ENCODE measurements at places on chromosomes 5 and 9.
A peak's percentile ranks its signal among the peaks of the same experiment; 100 is the strongest.

- DNase-seq = no peak
Observed at GRCh38 chr5:61951295-61951694, 354.7 kb upstream of the KIF2A start.

- peak; percentile 96 for DNase-seq
Observed at GRCh38 chr9:88651682-88652633, 117.0 kb downstream of the NXNL2 start.

DNA sequence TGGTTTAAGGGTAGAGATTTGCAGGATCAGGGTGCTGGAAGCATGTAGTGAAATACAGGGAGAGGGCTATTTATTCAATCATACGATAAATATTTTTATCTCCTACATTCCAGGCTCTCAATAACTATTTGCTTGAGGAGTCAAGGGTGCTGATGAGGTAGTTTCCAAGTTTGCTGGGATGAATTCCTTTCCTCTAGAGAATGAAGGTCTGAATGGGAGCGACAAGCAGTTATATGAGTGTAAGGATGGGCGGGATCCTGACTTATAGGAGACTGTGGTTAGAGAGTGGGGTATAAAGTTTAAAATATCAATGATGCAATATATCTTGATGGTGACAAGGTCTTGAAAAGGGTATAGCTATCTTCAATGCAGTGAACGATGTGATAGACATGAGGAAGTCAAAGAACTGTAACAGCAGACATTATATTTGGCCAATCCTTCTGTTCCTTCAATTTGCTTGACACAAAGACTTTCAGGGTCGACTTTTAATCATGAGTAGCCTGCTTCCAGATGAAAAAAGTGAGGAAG lies 201.1 kb upstream of the HAPLN1 start:
- peak; percentile 83 for DNase-seq

DNA sequence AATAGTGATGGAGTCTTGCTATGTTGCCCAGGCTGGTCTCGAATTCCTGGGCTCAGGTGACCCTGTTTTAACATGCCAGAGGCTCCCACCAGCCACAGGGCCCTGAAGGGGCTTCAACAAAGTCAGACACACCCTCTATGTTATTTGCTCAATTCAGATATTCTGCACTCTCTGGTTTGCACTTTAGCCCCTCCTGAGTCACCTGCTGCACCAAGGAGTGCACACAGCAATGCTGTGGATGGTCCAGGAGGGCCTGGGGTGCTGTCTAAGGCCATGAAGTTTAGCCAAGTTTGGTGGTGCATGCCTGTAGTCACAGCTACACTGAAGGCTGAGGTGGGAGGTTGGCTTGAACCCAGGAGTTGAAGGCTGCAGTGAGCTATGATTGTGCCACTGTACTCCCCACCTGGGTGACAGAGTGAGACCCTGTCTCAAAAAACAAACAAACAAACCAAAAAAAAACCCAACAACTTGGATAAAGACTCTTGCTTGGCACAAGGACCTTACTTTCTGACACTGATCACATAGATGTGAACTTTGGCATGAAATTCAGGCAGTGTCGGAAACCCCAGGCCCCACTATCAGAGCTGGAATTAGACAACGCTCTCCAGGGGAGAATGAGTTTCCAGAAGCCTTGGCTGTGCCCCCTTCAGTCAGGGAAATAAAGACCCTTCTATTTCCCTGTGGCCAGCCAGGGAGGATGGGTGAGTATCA lies 39.7 kb upstream of the CDKN2AIPNL start:
- DNase-seq = no peak

DNA sequence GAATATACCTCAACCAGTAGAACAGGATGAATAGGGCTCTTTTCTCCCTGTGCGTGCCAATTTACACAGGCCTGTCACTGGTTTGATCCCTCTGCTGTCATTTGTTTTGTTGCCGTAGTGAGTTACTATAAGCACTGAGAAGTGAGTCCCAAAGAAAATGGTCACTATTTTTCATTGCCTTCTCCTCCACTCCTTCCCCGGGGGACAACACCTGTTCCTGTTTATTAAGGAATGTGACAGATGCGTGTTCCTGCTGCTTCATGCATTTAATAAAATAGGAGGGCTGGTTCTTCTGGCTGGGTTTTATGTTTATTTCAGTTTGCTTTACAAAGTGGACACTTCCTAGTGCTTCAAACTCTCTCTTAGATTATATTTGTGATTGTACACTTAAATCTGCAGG lies 6.4 kb downstream of the THBS4 start:
- DNase-seq = no peak

- DNase-seq = no peak
Observed at GRCh38 chr5:78483809-78484521, 123.5 kb downstream of the SCAMP1 start.

DNA sequence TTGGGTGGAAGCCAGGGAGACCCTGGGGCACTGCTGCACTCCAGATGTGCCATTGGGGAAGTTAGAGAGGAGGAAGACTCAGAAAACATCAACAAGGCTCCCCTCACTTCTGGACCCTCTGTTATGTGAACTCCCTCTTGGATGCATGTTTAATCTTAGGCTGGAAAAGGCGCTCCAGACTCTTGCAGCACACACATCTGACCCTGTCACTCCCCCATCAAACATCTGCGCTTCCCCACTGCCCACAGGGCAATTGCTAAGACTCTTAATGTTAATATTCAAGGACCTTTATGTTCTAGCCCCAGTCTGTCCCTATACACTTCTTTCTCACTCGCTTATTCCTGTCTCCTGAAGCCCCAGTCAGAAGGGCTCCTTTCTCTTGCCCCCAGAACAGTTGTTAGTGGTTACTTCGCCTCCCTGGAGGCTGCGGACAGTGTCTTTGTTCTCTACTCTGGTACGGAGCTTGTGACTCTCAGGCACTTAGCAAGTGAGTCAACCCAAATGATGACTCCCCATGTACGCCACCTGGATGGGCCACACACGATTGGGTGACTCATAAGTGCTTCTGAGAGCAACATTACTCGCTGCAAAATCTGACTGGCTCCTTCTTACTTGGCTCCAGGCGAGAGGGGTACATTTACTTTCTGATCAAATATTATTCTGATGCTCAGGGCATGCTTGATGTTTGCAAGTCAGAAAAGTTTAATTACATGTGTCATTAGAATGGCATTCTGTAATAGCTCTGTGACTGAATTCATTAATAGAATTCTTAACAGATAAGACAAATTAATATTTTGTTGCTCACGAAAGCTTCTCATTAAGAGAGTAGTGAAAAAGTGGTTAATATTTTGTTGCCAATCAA lies 193.6 kb downstream of the HSPA4 start:
- peak; percentile 86 for DNase-seq

- DNase-seq = no peak
Observed at GRCh38 chr5:36590513-36591286, 15.7 kb upstream of the SLC1A3 start.

DNA sequence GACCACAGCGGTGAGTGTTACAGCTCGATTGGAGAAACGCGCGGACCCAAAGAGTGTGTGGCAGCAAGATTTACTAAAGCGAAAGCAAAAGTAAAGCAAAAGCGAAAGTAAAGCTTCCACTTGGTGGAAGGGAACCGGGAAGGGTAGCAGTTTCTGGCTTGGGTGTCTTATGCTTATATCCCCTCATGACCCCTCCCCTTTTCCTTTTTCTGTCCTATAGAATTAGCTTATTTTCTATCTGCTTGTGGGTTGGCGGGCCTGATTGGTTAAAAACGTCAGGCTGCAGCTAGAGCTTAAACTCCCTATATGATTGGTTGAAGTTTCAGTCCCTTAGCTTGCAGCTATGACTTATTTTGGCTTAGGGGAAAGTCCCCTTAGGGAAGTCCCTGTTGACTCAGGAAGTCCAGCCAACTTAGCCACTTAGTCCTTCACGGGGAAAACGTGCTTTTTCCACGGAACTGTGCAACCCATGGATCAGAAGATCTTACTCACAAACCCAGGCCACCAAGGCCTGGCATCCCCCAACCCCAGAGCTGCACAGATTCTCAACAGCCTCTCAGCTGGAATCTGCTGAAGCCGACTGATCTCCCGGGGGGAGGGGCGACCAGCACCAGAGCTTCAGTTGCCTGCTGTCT lies 114.2 kb upstream of the ADAMTS16 start:
- DNase-seq = no peak

GRCh38 chr9:121692606-121693387 lies 41.4 kb downstream of the DAB2IP start:
- DNase-seq = peak; percentile 94

GRCh38 chr5:93053825-93054224 lies 527.2 kb downstream of the NR2F1-AS1 start:
- DNase-seq = peak; percentile 12

DNA sequence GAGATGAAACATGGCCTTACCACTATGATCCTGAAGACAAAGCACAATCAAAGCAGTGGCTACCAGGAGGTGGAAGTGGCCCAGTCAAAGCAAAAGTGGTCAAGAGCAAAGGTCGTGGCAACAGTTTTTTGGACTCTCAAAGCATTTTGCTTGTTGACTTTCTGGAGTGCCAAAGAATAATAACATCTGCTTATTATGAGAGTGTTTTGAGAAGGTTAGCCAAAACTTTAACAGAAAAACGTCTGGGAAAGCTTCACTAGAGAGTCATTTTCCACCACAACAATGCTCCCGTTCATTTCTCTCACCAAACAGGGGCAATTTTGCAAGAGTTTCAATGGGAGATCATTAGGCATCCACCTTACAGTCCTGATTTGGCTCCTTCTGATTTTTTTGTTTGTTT lies 33.6 kb upstream of the MAMDC2 start:
- no peak for DNase-seq

DNA sequence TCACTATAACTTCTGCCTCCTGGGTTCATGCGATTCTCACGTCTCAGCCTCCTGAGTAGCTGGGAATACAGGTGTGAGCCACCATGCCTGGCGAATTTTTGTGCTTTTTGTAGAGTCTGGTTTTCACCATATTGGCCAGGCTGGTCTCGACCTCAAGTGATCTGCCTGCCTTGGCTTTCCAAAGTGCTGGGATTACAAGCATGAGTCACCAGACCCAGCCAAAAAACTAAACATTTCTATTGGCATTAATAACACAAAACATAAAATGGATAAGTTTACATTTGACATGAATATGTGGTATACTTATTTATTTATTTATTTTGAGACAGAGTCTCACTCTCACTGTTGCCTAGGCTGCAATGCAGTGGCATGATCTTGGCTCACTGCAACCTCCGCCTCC lies 13.6 kb upstream of the REEP5 start:
- peak; percentile 58 for DNase-seq

GRCh38 chr5:148474025-148474511 lies 90.3 kb downstream of the FBXO38 start:
- DNase-seq = peak; percentile 9

- DNase-seq = peak; percentile 80
Observed at GRCh38 chr5:149227168-149227826, 44.4 kb upstream of the AFAP1L1 start.

- DNase-seq = peak; percentile 89
Observed at GRCh38 chr5:15620501-15620900, 120.5 kb downstream of the FBXL7 start.

- DNase-seq = peak; percentile 99
Observed at GRCh38 chr5:149485655-149486615, 65.3 kb downstream of the CSNK1A1 start.

- peak; percentile 66 for DNase-seq
Observed at GRCh38 chr5:54689411-54690251, 172.1 kb downstream of the SNX18 start.

DNA sequence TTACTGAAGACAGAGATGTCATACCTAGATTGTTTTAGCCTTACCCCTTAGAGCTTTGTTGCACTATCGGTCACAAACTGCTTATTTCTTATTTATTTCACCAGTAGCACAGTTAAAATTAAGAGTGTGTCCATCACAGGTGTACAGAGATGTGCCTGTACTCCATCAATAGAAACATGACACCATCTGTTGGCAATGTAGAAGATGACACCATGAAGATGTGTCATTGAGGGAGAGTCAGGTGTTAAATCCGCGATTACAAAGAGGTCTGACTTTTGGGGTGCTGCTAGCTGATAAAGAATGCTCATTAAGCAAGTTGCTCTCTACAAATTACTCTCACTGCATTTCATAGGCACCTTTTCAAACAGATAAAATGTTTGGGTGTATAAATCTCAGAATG lies 164.4 kb downstream of the SMARCA2 start:
- DNase-seq = no peak

- no peak for DNase-seq
Observed at GRCh38 chr5:27821681-27822080, 783.3 kb upstream of the CDH9 start.

GRCh38 chr9:133278161-133279114 lies 3.4 kb upstream of the ABO start:
- DNase-seq = no peak

Data from fibroblast of skin of back (primary cell).